ENCODE measurements at places on chromosomes 3 and 15.

DNA sequence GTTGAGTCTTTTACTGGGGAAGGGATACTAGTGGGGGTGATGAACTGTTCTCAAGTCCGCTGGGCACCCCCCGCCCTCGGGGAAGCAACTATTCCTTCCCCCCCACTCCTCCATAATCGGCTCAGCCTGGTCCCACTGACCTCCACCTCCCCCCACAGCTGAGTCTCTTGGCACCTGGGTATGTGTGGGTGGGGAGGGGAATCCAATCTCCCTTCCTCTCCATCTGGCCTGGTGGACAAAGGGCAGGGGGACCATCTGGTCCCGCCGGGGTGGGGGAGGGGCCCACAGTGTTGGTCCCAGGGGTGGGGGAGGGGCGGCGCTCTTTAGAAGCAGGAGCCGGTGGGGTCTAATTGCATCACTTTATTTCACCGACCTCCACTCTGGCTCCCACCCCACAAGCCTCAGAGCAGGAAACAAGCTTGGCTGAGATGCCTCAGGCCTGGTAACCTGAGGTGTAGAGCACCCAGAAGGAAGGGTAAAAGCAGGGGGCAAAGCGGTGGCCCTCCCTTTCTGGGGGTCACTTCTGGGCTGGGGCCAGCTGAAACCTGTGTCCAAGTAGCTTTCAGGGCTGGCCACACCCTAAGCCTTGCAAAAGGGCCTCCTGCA is 1.0 kb upstream of the PCBP4 start:
- peak; percentile 31 for DNase-seq

GRCh38 chr3:15783361-15783969 is 14.3 kb downstream of the ANKRD28 start:
- DNase-seq: peak; percentile 81

DNA sequence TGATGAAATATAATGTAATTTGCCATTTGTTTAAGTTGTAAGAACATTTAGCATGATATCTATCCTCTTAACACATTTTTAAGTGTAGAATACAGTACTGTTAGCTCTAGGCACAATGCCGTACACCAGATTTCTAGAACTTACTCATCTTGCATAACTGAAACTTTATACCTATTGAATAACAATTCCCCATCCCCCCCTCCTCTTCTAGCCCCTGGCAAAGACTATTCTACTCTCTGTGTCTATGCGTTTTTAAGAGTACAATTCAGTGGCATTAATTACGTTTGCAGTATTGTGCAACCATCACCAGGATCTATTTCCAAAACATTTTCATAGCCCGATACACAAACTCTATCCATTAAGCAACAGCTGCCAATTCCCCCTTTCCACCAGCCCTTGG is 261.7 kb downstream of the PLOD2 start:
- DNase-seq: no peak

GRCh38 chr3:119702530-119703527 is at the start of gene CFAP91:
Gene CFAP91, plus strand, starts transcription at chr3:119703022. Its CDS starts 77 bp downstream, at chr3:119703099.
- peak; percentile 85 for DNase-seq

- DNase-seq: no peak
These were observed 71.9 kb upstream of the RNU6-1 start for GRCh38 chr15:67911727-67912126.

DNA sequence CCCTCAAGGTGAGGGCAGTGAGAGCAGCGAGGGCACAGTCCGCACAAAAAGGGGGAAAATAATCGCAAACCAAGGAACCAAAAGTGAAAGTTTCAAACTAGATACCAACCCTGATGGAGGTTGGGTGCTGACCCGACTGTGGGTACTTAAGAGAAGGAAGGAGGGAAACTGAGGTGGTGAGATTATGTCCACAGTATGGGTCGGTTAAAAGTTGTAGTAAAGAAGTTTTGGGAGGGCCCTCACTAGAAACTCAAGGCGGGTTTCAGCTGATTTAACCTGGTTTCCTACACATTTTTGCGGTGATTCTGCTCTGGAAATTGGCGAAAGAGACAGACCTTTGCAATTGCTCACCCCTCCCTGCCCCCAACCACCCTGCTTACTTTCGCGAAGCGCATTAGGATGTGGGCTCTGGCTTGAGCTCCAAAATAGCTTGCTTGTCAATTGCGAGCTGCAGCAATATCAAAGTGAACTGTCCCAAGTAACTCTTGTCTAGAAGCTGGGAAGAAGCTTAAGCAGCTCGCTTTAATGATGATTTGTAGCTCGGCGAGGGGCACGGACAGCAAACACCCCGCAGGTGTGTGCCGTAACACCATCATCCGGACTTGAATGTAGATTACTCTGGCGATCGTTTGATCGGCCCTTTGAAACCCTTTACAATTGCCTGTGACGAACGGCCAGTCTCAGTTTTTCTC is 15.8 kb downstream of the SOX2 start:
- DNase-seq: no peak

GRCh38 chr15:64462492-64462891 is 2.1 kb downstream of the ZNF609 start:
- DNase-seq: no peak

- peak; percentile 63 for DNase-seq
These were observed 279.1 kb upstream of the THRB start for GRCh38 chr3:24773798-24774197.

GRCh38 chr3:42375121-42375800 is 35.1 kb downstream of the LYZL4 start:
- DNase-seq: no peak

DNA sequence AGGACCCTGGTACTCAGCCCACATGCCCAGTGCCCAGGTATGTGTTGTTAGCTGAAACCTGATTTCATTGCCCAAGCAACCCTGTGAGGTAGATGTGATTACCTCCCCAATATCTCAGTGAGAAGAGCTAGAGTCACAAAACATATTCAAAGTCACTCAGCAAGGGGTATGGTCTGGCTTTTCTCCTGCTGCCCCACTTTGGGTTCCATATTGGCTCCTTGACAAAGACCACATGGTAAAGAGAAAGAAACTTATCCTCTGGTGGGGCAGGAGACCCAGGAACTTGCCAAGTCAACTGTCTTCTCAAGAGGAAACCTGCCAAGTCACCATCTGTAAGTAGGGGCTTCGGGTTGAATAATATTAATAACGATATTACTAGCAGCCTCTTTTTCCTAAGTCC is 148.3 kb upstream of the LMCD1 start:
- no peak for DNase-seq

DNA sequence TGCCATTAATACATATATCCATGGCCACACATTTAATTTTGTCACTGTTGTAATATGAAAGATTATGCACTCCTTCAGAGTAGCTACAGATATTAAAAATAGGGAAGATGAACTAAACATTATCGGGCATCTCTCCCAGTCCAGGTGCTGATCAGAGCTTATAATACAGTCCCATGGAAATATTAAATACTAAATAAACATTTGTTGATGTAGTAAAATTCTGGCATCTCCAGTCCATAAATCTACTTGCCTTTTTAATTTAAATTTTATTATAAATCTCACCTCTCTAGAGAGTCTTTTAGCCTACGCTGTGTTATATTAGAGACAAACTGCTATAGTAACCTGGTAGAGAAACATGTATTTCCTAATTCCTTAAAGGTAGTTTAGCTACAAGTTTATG is 297.6 kb downstream of the GRM7 start:
- DNase-seq: no peak

GRCh38 chr3:8503871-8504610 is 2.4 kb downstream of the LMCD1 start:
- peak; percentile 35 for DNase-seq

DNA sequence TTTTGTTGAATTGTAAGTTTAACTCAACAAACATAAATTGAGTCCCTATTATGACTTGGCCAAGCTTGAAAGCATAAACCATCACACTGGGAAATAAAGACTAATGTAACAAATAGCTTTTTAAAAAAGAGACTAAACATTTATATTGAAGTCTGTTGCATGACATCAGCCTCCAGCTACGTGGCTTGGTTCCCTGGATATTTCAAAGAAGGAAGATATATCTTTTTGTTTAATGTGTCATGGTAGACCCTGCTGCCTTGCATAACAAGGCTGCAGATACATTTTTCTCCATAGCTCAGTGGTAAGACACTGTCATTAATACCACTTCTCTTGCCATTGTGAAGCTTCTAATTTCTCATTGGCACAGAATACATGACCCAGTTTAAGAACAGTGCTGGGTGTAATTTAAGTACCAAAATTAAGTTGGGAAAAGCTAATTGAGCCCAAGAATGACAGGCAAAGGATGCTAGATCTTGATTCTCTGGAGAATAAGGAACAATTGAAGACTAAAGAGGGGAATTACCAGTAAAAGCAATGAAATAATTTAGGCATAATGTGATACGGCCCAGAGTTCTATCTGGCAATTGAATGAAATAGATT is 14.0 kb downstream of the RCN2 start:
- DNase-seq: no peak

- peak; percentile 85 for DNase-seq
These were observed 27.9 kb upstream of the TGFBR2 start for GRCh38 chr3:30578479-30578878.

DNA sequence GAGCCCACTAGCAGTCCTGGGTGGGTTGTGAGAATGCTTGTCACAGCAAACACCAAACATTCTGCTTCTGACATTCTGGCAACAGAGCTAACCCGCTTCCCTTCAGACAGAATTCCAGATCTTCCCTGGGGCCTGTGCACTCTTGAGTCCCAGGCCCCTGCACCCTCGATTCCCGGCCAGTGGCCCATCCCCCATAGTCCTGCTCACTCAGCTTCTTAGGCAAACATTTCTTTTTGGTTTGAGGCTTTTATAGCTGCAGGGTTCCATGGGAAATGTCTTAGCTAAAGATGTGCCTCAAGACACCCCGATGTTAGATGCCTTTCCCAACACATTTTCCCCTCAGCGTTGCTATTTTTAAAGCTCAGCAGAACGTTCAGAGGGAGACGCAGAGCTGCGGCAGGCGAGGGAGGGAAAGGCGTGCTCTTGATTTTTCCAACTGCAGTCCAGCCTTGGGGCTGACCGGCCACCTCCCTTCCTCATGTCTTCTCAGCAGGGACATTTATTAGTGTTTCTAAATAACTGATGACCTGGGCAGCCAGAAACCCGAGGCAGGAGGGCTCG is 35.2 kb downstream of the ABTB1 start:
- no peak for DNase-seq

DNA sequence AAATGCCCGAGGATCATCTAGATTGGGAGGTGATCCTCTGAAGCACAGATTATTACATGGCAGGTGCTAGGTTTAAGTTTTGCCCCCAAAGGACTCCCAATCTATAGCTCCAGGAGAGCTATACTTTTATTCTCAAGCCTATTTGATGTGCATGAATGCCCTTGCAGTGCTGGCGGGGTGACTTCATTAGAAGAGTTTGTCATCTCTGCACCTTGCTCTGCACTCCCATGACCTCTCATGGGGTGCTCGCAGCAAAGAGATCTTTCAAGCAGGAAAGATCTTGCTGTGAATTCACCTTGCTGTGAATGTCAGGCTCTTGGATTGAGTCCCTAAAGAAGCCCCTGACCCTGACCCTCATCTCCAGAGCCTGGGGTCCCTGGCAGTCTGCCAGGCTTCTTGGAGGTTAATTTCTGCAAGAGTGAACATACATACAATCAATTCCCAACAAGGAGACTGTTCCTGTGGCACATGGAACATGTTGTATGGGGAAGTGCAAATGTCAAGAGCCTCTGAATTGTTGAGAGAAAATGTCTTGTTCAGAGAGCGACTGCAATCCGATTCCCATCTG is 45.9 kb downstream of the FAM43A start:
- no peak for DNase-seq

DNA sequence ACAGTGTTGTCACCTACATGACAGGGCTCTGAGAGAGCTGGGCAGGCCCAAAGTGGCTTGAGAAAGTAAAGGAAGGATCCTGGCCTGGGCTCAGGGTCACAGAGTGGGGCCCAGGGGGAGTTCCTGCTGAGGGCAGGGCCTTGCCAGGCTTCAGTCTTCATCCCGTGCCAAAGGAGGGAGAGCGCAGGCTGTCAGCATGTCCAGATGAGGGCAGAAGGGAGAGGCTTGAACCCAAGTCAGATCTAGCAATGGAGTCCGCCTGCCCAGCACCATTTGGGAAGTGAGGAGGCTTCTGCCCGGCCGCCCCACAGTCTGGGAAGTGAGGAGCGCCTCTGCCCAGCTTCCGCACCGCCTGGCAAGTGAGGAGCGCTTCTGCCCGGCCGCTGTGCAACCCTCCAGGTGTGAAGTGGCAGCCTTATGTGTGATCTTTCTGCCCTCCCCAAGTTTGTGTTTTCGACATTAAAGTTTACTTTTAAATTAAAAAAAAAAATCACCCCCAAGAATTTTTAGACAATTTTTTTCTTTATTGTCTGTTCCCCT is 303.6 kb upstream of the PROK2 start:
- DNase-seq: no peak

GRCh38 chr3:14789221-14789620 is 29.5 kb upstream of the FGD5 start:
- DNase-seq: no peak

- no peak for DNase-seq
These were observed 6.7 kb upstream of the ZNF609 start for GRCh38 chr15:64453689-64454037.

- peak; percentile 85 for DNase-seq
These were observed 5.0 kb downstream of the GATA2 start for GRCh38 chr3:128487813-128488635.

DNA sequence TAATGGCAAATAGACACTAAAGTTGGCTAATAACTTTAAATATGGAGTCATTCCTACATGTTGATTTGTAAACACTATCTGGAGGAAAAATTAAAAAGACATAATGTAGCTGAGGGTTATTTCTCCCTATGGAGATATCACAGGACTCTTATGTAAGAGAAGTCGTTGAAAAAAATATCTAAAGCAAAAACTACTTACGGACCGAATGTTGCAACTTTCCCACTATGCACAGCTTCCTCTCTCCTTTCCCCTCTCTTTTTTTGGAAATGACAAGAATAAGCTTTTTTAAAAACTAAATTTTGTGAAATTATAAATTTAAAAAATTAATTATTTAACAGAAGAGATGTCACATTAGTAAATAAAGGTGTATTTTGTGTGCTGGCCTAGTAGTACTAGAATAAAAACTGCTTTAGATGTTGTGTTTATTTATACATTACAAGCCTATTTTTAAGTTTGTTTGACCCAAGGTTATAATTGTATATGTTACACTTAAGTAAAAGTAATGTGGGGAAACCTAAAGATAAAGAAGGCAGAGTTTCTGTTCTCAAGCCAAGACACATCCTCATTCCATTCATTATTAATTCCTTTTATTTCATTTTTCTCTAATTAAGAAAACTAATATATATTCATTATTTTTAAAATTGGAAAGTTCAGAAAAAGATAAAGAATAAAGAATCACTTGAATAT is 20.7 kb upstream of the PPARG start:
- no peak for DNase-seq

DNA sequence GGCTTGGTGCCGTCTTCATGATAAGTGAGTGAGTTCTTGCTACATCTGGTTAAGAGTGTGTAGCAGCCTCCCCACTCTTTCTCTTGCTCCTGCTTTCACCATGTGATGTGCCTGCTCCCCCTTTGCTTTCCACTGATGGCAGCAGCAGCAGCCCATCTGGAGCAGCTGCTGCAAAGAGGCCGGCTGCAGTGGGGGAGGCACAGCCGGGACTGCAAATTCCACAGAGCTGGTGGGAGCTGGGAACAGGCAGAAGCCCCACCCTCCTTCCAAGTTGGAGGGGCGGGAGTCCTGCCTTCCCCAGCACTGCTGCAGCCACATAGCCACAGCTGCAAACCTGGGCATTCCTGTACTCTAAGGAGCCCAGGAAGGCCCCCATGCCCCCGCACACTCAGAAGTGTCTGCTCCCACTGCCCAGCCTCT is 62.8 kb upstream of the IMPG2 start:
- peak; percentile 55 for DNase-seq
